ENCODE measurements at places on chromosomes 12 and 14. TPM values are rescaled to one million over a fixed set of nuclear protein-coding genes. Genes with fewer than 3 reads are reported as not detected.

Gene REM2
- total RNA-seq: not detected

Gene NELL2
- 2.8 TPM for total RNA-seq

Gene C14orf132
- total RNA-seq: 1.1 TPM

Gene CD163
- total RNA-seq: 147 TPM

Gene LRRC9
- total RNA-seq: 1.7 TPM

Gene TMEM253
- total RNA-seq: 0.28 TPM

Gene DEGS2
- not detected for total RNA-seq

Gene SRGAP1
- 5.8 TPM for total RNA-seq

DNA sequence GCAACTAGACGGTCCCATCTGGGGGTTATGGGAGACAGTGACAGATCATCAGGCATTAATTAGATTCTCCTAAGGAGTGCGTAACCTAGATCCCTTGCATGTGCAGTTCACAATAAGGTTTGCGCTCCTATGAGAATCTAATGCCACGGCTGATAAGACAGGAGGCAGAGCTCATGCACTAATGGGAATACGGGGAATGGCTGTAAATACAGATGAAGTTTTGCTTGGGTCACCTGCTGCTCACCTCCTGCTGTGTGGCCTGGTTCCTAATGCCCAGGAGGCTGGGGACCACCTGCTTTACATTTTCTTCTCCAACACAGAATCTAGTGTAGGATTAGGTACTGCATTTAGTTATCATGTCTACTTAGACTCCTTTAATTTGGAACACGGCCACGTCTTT lies 49.7 kb upstream of the SAV1 start:
- no peaks in the 10 kb centered on the region for H3K27me3 ChIP-seq
- no peak overlapping the region for H3K27ac ChIP-seq
- no peak overlapping the region for H3K4me3 ChIP-seq
- H3K36me3 ChIP-seq: no peaks in the 10 kb centered on the region
- DNase-seq: no peak
- no peaks in the 10 kb centered on the region for H3K4me1 ChIP-seq

GRCh38 chr12:111624540-111624939 lies 25.4 kb upstream of the ATXN2 start:
- no peak overlapping the region for H3K27ac ChIP-seq
- no peaks in the 10 kb centered on the region for H3K4me1 ChIP-seq
- no peak overlapping the region for H3K4me3 ChIP-seq
- no peaks in the 10 kb centered on the region for H3K27me3 ChIP-seq
- no peak for DNase-seq

DNA sequence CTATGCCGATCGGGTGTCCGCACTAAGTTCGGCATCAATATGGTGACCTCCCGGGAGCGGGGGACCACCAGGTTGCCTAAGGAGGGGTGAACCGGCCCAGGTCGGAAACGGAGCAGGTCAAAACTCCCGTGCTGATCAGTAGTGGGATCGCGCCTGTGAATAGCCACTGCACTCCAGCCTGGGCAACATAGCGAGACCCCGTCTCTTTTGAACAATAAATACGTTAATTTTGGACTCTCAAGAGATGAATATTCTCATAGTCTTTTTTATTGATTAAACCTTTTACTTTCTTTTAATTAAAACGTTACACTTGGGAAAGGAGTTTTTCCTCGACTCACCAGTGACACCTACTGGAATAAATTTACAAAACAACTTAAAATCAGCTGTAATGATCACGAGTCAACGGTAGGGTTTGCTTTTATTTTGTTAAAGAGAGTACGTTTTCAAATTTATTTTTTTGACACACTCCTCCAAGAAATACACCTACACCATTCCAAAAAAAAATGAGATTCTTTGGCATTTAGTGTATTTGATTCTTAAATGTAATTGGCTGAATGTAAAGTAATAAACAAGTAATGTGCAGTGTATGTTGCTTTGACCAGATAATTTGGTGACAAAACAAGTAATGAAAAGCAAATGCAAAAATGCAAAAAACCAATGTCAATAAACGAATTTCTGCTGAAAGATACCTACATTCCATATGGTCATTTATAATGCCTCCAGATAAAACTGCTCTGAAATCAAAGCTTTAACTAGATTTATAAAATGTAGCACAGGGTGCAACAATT lies 687 bp upstream of the RPS29 start:
- DNase-seq: peak; percentile 20
- peak overlapping the region; percentile 89 for H3K4me3 ChIP-seq
- H3K27ac ChIP-seq: peak overlapping the region; percentile 84

DNA sequence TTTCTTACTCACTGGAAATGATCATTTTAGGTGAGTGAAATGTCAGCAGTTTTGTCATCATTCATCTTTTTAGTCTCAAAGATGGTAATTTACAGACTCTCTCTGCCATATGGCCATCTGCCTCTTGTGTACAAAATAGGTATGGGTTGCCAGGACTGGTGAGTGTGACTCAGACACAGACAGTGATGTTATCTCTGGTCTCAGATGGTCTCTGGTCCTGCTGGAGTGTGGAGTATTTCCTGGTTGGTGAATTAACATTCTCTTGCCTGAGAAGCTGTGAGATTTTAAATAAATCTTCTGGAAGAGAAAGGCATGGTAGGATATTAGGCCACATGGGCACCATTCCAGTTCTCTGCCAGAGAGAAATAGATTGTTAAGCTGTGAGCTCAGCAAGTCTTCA lies 207.0 kb downstream of the ATP23 start:
- no peaks in the 10 kb centered on the region for H3K4me1 ChIP-seq
- H3K36me3 ChIP-seq: no peaks in the 10 kb centered on the region
- H3K27ac ChIP-seq: no peak overlapping the region

DNA sequence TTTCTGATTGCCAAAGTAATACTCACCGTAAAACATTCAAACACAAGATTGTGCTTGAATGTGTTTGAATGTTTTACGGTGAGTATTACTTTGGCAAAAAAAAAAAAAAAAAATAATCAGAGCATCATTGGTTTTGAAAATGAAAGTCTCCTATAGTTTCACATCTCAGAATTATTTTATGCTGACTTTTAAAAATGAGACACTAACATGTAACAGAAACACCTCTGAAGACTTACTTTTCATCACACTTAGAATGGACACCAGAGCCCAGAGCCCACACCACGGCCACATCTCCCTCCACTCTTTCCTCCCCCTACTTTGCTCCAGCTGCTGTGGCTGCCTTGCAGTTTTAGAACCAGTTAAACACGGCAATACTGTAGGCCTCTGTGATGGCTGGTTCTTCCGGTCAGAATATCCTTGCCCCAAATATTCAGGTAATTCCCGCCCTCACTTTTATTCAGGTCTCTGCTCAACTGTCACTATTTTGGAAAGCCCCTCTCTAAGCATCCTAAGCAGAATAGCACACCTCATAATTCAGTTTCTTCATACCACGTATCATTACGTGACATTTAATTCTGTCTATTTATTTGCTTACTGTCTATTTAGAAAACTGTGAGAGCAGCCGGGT lies 138.9 kb upstream of the MAX start:
- no peaks in the 10 kb centered on the region for H3K27me3 ChIP-seq
- no peaks in the 10 kb centered on the region for H3K4me1 ChIP-seq
- no peaks in the 10 kb centered on the region for H3K36me3 ChIP-seq
- no peak for DNase-seq
- no peak overlapping the region for H3K27ac ChIP-seq

DNA sequence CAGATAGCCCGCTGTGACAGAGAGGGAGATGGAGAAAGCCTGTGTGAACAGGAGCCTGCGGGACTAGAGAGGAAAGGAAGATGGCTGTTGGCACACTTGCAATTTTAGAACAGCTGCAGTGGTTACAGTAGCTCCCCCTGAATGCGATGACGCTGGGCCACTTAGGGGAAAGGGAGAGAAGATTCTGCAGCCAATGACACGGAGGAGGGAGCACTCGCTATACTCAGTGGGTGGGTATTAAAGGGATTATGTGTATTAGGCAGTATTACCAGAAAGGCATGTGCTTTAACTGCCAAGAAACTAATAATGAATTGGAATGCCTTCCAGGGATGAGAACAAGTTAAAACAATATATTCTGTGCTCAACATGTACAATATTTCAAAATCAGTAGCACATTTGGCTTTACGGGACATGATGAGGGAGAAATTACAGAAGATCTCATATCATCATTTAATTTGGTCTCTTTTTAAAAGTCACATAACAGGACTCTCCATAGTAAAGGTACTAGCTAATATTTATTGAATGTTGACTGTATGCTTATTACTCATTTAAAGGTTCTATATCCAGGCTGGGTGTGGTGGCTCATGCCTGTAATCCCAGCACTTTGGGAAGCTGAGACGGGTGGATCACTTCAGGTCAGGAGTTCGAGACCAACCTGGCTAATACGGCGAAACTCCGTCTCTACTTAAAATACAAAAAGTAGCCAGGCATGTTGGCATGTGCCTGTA lies 35.9 kb upstream of the FOS start:
- H3K36me3 ChIP-seq: no peaks in the 10 kb centered on the region
- peaks cover 5% of the 10 kb centered on the region for H3K4me1 ChIP-seq
- H3K27ac ChIP-seq: no peak overlapping the region
- H3K27me3 ChIP-seq: no peaks in the 10 kb centered on the region
- no peak overlapping the region for H3K4me3 ChIP-seq
- peak; percentile 61 for DNase-seq

- no peak for DNase-seq
- H3K4me1 ChIP-seq: peaks cover 92% of the 10 kb centered on the region
- H3K27me3 ChIP-seq: no peaks in the 10 kb centered on the region
- H3K4me3 ChIP-seq: no peak overlapping the region
Observed at GRCh38 chr14:68961781-68962584, 17.1 kb downstream of the ACTN1 start.

DNA sequence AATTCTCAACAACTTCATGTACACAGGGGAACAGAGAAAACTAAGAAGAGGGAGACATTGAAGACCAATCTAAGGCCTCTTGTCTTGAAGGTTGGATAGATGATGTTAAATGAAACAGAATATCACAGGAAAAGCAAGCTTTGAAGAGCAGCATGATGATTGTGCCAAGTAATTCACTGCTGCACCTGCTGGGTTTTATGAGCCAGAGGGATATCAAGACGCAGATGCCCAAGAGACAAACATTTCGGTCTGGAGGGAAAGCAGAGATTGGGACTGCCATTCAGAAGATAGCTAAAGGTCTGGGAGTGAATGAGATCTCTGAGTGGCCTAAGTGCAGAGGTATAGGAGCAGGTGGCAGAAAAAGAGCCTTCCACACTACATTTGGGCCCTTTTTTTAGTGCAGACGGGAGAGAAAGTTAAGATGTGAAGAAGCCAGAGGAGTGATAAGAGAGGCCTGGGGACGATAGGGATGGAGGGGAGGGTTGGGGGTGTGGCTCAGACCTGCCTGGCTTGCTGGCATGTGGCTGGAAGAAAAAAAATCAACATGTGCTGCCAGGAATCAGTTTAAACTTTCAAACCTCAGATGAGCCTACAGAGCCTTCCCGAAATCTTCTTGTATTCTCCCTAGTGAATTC lies 200.6 kb downstream of the AEBP2 start:
- H3K4me3 ChIP-seq: no peak overlapping the region
- no peaks in the 10 kb centered on the region for H3K36me3 ChIP-seq
- no peak for DNase-seq
- H3K4me1 ChIP-seq: no peaks in the 10 kb centered on the region

DNA sequence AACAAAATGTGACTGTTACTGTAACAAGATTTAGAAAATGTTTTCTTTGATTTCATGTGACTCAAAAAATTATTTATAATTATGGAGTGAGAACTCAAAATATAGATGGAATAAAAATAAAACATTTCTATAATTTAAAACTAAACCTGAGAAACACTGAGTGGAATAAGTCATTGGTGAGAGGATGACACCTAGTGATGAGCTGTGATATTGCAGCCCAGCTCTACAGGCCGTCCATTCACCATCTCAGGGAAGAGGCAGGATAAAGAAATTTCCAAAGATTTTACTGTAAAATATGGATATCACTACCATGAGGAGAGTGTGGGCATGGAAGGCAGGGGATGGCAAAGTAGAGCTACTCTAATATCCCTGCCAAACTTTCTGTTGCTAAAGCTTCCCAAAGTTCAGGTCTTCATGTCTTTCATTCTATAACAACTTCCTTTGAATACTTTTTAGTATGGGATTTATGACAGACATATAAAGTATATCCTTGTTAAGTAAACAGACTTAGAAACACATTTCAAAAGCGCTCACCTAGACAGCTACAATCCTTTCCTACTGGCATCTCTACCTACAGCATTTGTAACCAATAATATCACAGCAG lies 308.0 kb downstream of the ITPR2 start:
- H3K36me3 ChIP-seq: no peaks in the 10 kb centered on the region
- no peak overlapping the region for H3K4me3 ChIP-seq
- H3K27me3 ChIP-seq: no peaks in the 10 kb centered on the region
- H3K27ac ChIP-seq: no peak overlapping the region

- no peak overlapping the region for H3K27ac ChIP-seq
- H3K4me3 ChIP-seq: no peak overlapping the region
- DNase-seq: no peak
- H3K36me3 ChIP-seq: no peaks in the 10 kb centered on the region
- no peaks in the 10 kb centered on the region for H3K27me3 ChIP-seq
- H3K4me1 ChIP-seq: peaks cover 1% of the 10 kb centered on the region
Observed at GRCh38 chr14:104399432-104400155, 180.0 kb upstream of the C14orf180 start.

GRCh38 chr12:12439636-12440035 lies 82.8 kb downstream of the BORCS5 start:
- peak; percentile 36 for DNase-seq
- H3K27me3 ChIP-seq: no peaks in the 10 kb centered on the region
- H3K36me3 ChIP-seq: no peaks in the 10 kb centered on the region
- H3K4me3 ChIP-seq: no peak overlapping the region

GRCh38 chr12:52531566-52532300 lies 11.5 kb upstream of the KRT5 start:
- H3K36me3 ChIP-seq: no peaks in the 10 kb centered on the region
- no peak overlapping the region for H3K27ac ChIP-seq
- DNase-seq: no peak

- H3K4me3 ChIP-seq: no peak overlapping the region
- peak overlapping the region; percentile 11 for H3K27ac ChIP-seq
- no peak for DNase-seq
Observed at GRCh38 chr12:131948166-131948712, 1.5 kb upstream of the EP400 start.

DNA sequence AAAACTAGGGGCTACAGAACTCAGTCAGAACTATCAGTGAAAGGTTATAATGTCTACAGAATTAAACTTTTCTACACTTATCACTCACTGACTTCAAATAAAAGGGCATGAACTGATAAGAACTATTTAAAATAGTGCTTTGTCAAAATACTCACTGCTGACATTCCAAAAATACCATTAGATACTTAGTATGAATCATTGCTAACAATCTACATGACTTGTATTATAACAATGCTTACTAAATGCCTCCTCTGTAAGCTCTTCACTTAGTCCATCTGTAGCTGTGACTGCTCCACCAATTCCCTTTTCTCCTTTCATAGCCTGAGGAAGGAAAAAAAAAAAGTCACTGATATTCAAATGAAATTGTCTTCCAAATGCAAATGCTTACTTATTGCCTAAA lies 17.0 kb downstream of the NFYB start:
- H3K27me3 ChIP-seq: no peaks in the 10 kb centered on the region
- H3K4me1 ChIP-seq: peaks cover 4% of the 10 kb centered on the region
- H3K27ac ChIP-seq: no peak overlapping the region
